Cardiac ventricle fibroblast (primary cell): ENCODE measurements at places on chromosomes 11 and 22. TPM values are rescaled to one million over a fixed set of nuclear protein-coding genes. Genes with fewer than 3 reads are reported as not detected.

Gene FGF4
- not detected in 2 replicates for total RNA-seq

Gene LGR4
- 22.5 and 24.9 TPM in 2 replicates for total RNA-seq

Gene DENND6B
- total RNA-seq, result 1.1 and 1.4 TPM in 2 replicates

Gene CRYBB2
- total RNA-seq, result not detected in 2 replicates

Gene POU2AF2
- not detected in 2 replicates for total RNA-seq

Gene ABCG4
- 0.10 and 0.31 TPM in 2 replicates for total RNA-seq

Gene LGALS12
- total RNA-seq, result 7.8 and 8.2 TPM in 2 replicates

Gene CHRNA10
- not detected in 2 replicates for total RNA-seq
